ENCODE measurements at places on chromosomes 13 and 19.

DNA sequence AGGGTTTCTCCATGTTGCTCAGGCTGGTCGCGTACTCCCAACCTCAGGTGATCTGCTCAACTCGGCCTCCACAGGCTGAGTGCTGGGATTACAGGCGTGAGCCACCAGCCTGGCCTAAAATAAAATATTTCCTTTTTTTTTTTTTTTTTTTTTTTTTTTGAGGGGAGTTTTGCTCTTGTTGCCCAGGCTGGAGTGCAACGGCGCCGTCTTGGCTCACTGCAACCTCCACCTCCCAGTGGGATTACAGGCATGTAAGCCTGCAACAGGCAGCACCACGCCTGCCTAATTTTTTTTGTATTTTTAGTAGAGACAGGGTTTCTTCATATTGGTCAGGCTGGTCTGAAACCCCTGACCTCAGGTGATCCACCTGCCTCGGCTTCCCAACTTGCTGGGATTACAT lies 4.9 kb downstream of the ZNF506 start:
- no peak for DNase-seq

DNA sequence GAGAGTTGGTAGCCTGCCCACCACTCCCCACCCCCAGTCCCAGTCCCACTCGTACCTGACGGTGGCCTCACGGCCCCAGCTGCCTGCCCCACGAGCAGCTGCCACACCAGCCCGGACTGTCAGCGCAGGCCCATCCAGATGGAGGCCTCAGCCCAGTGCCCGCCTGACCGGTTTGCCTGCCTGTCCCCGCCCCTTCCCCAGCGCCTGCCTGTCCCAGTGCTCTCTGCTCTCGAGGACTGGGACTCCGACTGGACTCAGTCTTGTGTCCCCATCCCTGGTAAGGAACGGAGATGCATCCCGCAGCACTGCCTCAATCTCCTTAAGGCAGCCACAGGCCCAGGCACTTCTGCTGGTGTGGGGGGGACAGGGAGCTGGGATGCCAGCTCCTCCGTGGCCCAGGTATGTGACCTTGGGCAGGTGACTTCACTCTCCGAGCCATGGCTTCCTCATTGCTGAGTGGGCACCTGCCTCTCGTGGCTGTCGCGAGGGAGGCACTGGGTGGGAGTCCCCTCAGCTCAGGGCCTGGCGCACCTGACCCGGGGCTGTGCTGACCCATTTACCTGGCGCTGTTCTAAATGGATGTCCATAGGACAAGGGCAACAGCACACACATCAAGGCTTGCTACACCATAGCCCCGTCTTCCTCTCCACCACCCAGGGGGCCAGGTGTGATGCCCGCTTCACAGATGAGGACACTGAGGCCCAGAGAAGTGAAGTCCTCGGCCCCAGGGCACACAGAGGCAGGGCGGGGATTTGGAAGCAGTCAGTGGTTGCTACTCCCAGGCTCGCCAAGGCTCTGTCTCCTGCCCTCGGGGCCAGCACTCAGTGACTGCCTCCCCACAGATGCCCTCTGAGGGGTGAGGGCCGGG lies at the start of gene NKPD1:
Gene NKPD1 (minus strand): TSS at position 113 of the 868 bp plus-strand sequence. CDS start 832 bp downstream, outside the sequence.
- no peak for DNase-seq

- peak; percentile 18 for DNase-seq
Observed at GRCh38 chr13:113742000-113742441, 17.0 kb upstream of the TMEM255B start.

DNA sequence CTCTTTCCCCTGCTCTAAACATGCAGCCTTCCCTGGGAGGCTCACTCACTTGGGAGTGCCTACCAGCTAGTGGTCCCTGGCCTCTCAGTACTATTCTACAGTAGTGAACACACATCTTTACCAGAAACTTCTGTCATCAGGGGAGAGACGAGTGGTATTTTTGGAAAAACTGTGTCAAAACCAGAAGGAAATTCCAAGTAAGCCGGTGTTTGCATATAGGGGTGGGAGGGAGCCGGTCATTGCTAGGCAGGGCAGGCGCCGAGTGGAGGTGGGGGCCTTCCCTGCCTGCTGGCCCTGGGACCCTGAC lies 7.0 kb downstream of the RPS9 start:
- no peak for DNase-seq

- no peak for DNase-seq
Observed at GRCh38 chr13:30339738-30340330, 32.5 kb upstream of the KATNAL1 start.

DNA sequence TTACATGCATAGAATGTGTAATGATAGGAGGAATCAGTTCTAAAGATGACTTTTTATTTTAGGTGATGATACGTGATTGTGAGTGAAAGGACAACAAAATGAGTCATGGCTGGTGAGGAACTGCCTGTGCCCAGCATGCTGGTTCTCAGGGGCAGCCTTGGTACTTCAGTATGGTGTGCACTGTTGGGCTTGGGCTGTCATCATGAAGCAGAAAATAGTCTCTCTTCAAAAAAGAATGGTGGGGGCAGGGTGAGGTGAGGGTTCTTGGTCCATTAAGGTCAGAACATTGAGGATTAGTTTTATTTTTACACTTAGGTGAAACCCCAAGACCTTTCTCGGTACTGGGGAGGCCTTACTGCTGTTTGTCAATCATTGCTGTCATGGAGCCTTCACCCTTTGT lies 309.5 kb downstream of the MTUS2 start:
- no peak for DNase-seq

- no peak for DNase-seq
Observed at GRCh38 chr19:10915130-10916091, 13.0 kb downstream of the YIPF2 start.

- DNase-seq = no peak
Observed at GRCh38 chr13:65843314-65843731, 1386.8 kb downstream of the PCDH9 start.

- no peak for DNase-seq
Observed at GRCh38 chr19:40822161-40822560, 23.2 kb downstream of the EGLN2 start.

GRCh38 chr19:5098646-5099045 lies 129.7 kb downstream of the KDM4B start:
- DNase-seq = no peak

- DNase-seq = no peak
Observed at GRCh38 chr13:43206838-43207237, 183.5 kb downstream of the DNAJC15 start.

DNA sequence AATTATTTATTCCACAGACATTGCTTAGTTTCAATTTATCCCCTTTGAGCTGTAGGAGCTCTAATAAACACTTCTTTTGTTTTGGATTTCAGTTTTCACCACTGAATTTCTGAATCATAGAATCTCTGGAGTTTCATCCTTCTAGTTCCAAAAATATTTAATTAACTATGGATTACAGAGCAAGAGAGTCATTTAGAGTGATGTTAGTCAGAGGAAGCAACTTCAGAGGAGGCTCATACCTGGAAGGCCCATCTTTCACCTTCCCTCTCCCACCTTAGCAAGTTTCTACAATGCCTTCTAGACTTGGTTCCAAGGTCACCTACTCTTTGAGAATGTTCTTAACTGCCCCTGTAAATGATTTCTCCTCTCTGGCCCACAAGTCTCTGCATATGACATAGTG lies 353.2 kb downstream of the SPRY2 start:
- DNase-seq = no peak

- no peak for DNase-seq
Observed at GRCh38 chr13:110379358-110379757, 72.3 kb downstream of the COL4A2 start.
